ENCODE measurements at places on chromosomes 5 and 9.

GRCh38 chr9:135126451-135127187 is 39.2 kb downstream of the OLFM1 start:
- no peak for DNase-seq

- no peak for DNase-seq
Observed at GRCh38 chr5:73625372-73625943, 538 bp upstream of the ARHGEF28 start.

DNA sequence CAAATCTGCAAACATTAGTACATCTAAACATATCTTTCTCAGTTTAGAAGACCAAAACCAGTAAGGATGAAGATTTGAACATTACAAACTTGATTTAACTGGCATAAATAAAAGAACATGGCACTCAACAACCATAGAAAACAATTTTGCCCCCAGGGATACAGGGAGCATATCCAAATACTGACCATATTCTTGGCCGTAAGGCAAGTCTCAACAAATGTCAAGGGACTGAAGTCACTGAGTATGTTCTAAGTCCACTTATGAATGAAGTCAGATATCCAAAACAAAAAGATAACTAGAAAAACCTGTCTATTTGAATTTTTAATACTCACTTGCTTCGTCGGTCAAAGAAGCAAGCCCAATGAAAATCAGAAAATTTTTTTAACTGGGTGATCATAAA is 14.1 kb downstream of the FEM1C start:
- DNase-seq, result no peak

GRCh38 chr9:6955251-6955921 is 197.6 kb downstream of the KDM4C start:
- DNase-seq, result no peak

GRCh38 chr5:58048185-58048925 is 411.5 kb downstream of the PLK2 start:
- no peak for DNase-seq

DNA sequence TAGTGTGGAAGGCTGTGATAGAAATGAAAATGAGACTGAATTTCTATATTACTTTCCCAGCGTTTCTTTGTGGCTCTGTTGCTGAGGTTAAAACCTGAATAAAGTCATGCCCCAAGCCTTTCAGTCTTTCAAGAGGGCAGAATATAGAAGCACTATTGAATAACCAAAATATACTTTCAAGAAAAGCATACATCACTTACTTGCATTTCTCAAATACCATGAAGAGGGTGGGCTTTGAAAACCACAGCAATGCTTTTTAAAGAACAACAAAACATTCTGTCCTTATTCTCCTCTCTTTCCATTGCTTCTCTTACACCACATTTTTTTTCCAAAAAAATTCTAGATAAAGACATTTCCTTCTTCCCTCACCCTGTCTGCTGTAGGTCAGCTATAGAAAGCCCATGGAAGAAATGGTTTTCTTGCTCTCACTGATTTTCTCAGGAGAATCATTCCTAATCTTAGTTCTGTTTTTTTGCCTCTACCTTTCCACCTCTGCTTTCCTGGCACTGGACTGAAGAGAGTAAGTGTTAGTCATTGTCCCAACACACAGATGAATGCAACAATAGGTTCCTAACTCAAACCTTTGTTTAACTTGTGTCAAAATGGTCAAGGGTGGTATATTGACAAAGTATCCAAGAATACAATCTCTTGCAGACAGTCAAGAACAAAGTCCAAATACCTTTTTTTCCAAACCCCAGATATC is 51.6 kb downstream of the NUDT12 start:
- DNase-seq, result no peak

- no peak for DNase-seq
Observed at GRCh38 chr5:175681045-175681967, 23.4 kb downstream of the HRH2 start.

GRCh38 chr5:156497804-156498208 is 170.8 kb downstream of the SGCD start:
- no peak for DNase-seq

- DNase-seq, result no peak
Observed at GRCh38 chr9:135471791-135472640, 7.6 kb upstream of the PPP1R26 start.

DNA sequence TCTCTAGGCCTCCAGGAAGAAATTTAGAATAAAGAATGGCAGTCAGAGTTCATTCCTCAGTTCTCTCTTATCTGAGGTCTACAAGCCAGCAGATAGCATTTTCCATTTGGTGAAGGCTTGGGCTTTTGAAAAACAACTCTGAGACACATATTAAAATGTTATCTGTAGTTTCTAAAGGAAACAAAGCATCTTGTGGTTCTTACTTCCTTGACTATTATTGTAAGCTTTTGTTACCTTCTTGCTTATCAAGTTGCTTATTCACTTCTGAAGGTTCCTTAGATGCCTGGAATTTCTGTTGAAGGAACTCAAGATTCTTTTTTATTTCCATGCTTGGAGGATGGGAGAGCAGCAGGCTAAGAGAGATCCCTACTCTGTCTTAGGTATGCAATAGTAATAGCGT is 79.2 kb upstream of the MRPS30 start:
- DNase-seq, result no peak

GRCh38 chr5:171770153-171770552 is 15.5 kb upstream of the SMIM23 start:
- no peak for DNase-seq

DNA sequence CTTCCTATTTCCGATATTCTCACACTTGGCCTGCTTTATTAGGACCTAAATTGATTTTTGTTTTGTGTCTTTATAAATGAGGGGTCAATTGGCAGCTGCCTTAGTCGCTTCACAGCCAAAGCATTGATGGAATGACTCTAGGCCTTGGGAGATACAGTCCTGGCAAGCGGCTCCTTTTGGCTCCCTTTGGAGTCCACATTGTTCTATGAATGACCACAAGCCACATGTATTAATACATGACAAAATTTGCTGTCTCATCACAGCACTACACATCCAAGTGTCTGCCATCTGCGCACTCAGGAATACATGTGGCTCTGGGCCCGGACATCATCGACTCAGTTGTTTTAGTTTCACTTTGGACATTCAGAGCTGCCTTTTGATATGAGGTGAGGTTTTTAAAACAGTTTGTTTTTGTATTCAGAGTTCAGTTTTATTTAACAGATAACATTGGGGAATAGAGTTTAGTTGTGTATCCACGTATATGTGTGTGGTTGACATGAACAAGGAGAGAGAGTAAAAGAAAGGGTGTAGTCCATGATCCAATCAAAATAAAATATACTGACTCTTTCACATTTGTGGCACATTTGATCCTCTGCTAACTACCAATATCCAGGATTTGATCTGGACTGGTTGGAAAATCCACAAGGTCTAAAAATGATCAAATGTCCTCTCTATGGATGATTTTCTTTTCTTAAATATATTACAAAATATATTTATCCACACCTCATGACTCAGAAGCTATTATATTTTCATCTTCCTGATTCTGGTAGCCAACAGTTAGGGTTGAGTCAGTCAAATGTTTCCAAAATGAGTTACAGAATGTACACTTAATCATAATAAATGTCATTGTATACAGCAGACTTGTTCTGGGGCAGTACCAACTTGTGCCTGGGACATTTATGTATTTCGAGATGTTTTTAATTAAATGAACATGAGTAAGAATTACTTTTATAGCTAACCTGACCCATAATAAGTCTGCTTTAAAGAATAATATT is 114.0 kb upstream of the MTAP start:
- no peak for DNase-seq

- no peak for DNase-seq
Observed at GRCh38 chr9:89553451-89554010, 51.3 kb upstream of the GADD45G start.

GRCh38 chr5:57734296-57734695 is 251.7 kb upstream of the ACTBL2 start:
- DNase-seq, result no peak

GRCh38 chr5:54837093-54837492 is 148.3 kb downstream of the ESM1 start:
- no peak for DNase-seq

DNA sequence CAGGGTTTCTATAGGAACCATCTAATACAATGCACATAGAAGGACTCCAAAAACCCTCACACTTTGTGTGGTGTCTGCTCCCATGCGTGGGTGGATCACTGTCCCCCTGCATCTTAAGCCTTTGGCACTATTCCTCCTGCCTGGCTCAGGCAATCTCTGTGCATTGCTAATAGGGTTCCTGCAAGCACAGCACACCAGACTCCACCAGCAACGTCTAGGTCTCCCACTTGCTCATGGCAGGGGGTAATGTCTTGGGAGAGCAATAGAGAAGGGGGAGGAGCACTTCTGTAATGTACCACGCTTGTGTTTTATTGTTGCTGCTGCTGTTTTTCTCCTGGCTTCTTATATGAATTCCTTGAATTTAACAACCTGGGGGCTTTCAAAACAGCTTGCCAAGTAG is 182.6 kb upstream of the GLRA1 start:
- DNase-seq, result no peak

- peak; percentile 27 for DNase-seq
Observed at GRCh38 chr5:137752905-137753690, 1.1 kb downstream of the HNRNPA0 start.

GRCh38 chr5:120080781-120081180 is 383.3 kb upstream of the PRR16 start:
- DNase-seq, result no peak

DNA sequence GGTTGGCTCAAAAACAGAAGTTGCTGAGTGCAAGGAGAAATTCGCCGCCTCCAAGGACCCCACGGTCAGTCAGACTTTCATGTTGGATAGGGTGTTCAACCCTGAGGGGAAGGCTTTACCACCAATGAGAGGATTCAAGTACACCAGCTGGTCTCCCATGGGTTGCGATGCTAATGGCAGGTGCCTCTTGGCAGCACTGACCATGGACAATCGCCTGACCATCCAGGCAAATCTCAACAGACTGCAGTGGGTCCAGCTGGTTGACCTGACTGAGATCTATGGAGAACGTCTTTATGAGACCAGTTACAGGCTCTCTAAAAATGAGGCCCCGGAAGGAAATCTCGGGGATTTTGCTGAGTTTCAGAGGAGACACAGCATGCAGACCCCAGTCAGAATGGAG is 7.7 kb downstream of the GTF3C4 start:
- no peak for DNase-seq

- DNase-seq, result no peak
Observed at GRCh38 chr9:69379270-69379982, 54.4 kb downstream of the ENTREP1 start.

- no peak for DNase-seq
Observed at GRCh38 chr9:9170439-9171134, 1371.0 kb upstream of the DMAC1 start.

DNA sequence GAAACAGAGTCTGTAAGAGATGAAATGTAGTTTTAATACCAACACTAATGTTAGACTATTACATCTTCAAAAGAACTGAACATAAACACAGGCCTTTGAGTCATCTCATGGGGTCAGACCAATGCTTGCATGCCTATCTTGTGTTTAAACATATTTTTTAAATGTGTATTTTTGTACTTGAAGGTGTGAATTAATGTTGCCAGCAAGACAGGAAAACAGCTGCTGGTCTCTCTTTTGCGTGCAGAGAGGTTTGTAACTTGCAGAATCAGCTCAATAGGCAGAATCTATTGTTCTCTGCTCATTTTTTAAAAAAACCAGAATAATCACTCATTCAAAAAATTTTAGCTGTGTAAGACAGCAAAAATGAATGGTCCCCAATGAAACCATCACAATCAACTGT is 180.2 kb downstream of the ALDH1A1 start:
- DNase-seq, result no peak

GRCh38 chr9:79215821-79216220 is 355.9 kb upstream of the TLE4 start:
- no peak for DNase-seq

GRCh38 chr5:170262061-170263045 is 29.6 kb downstream of the C5orf58 start:
- peak; percentile 56 for DNase-seq

- no peak for DNase-seq
Observed at GRCh38 chr9:90941661-90942060, 140.0 kb downstream of the SYK start.

DNA sequence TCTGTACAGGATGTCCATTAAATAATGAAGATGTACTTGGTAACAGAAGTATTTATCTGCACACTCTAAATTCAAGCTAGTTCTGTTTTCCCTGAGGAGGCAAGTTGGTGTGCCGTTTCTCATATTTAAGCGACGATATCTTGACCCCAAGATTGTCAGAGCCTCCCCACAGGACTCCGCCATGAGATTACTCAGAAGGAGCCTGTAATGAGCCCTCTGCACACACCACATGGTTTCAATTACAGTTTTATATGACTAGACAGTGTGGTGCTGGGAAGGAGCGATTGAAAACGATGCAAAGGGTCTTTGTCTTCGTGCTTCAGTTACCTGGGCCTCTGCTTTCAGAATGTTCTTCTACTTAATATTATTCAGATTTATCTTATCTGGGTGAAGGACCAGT is 840.4 kb upstream of the WWC1 start:
- DNase-seq, result no peak

DNA sequence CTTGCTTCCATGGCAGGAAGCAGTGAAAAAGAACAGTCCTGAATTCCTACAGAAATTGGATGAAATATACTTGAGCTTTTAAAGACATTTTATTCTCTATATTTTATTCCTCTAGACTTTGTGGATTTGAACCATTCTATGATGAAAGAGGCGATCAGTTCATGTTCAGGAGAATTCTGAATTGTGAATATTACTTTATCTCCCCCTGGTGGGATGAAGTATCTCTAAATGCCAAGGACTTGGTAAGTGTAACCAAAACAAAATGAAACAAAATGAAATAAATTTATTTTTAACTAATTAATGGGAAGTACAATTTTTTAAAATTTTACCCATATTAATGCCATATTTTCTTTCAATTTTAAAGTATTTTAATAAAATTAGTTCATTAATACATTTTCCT is 34.1 kb downstream of the STARD4 start:
- no peak for DNase-seq

DNA sequence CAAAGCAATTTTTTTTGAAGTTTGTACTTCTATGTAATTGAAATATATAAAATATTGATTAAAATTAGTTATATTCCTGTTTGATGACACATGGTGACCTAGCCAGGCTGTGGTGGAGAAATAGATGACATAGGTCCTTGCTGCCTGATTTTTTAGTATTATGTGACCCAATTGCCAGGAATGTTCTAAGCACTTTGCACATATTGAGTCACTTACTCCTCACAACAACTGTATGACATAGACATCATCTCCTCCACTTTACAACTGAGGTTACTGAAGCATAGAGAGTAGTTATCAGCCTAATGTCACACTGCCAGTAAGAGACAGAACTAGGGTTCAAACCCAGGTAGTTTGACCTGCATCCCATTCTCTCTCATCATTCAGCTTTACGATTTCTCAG is 26.2 kb upstream of the SNX18 start:
- no peak for DNase-seq

DNA sequence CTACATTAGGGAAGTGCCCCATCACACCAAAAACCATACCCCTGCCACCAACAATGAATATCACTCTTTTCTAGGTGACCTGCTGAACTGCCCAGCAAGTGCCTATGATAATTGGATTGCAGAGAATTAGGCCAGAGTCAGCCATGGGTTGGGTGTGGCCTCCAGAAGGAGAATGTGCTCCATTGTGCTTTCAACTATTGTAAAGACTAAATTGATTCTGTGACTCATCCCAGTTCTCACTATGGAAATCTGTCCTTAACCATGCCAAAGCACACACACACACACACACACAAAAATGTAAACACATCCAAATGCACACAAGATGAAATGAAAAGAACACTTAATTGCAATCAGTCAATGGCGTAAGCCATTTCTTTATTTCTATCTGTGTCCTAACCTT is 25.7 kb downstream of the DRD1 start:
- DNase-seq, result no peak
